ENCODE measurements at places on chromosomes 4 and X.

DNA sequence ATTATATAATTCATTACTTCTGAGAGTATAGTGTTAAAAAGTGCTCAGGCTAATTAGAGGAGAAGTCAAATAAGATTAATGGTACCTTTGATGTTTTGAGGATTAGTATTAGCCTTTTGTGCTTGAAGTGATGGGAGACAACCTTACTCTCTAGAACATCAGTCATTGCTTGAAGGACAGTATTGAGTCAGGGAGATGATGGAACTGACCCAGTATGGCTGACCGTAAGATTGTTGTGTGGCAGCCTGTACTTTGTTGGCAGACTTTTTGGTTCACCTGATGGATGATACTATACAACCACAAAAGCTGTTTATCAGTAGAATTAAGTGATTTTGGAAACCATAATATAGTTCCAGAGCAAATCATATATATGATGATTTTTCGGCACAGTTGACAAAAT is 9.9 kb downstream of the OGT start:
- DNase-seq, result no peak

- DNase-seq, result no peak
These were observed 20.1 kb downstream of the SLC7A11 start for GRCh38 chr4:138222046-138222445.

DNA sequence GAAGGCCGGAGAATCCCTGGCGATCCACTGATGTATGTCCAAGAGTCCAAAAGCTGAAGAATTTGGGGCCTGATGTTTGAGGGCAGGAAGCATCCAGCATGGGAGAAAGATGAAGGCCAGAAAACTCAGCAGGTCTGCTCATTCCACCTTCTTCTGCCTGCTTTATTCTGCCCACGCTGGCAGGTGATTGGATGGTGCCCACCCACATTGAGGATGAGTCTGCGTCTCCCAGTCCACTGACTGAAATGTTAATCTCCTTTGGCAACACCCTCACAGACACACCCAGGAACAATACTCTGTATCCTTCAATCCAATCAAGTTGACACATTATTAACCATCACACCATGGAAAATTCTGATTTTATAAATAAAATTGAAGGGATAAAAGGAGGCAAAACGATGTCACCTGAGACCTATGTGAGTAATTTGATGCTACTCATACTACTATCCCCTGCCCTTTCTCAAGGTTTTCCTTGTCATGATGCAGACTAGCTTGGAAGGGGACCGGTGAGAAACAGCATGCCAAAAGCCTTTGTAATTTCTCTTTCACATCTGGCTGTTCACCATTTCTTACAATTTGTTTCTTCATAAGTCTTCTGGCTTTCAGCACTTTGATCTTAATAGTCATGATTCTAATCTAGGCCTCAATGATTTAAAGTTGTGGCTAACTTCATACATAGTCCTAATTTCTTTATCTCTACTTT is 9.7 kb upstream of the PYURF start:
- DNase-seq, result no peak

DNA sequence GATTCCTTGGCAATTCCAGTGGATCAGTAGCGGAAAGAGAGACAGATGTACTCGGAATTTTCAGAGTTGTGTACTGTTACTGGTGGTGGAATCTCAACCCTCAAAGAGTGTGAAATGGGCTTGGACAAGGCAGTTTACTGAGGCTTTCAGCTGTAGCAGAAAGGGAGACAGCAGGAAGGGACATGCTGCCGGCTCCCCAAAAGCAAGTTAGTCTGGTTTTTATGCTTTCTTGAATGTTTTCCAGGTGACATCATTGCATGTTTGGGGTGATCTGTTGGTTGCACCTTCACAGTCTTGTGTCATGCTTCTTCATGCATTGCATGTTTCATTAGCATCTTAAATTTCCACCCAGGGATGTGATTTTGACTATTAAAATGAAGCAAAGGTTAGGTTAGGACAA is 1282.2 kb downstream of the ADGRL3 start:
- DNase-seq, result no peak

DNA sequence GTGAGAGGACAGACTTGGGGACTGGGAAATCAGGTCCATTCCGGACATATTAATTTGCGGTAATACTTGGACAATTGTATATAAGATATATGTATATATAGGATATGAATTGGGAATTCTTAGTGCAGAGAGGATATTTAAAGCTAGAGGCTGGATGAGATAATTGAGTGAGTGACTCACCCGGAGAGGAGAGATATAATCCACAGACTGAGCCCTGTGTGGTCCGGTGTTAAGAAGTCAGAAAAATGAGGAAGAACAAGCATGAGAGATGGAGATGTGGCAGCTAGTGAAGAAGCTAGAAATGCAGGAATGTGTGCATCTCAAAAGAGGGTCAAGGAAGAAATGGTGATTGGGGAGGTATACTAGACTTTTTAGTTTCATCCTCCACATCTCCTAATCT is 336.2 kb downstream of the SLC7A11 start:
- no peak for DNase-seq

- DNase-seq, result no peak
These were observed 37.1 kb downstream of the GK start for GRCh38 chrX:30690330-30690729.

DNA sequence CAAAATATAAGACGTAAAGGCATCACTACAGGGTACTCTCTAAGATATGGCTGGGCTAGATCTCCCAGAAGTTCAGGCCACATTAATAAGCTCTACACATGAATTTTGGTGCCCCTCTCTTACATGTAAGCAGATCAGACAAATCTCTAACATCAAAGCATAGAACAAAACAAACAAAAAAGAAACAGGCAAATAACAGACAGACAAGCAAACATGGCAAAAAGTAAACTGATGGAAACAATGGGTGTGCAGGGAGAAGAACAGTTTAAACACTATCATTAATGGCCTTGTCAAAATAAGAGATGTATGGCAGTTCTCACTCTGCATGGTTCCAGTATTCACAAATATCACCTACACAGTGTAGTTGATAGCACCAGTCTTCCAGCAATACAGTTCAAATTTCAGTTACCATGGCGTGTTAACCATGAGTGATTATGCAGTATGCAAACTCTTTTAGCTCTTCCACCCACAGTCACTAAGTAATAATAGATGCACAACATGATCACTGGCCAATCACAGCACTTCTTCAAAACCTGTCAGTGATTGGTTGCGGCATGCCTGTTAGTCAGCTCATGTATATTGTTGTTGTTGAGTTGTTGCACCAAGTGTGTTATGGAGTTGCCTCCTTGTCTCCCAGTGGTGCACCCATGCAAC is 110.7 kb upstream of the TLR3 start:
- no peak for DNase-seq

DNA sequence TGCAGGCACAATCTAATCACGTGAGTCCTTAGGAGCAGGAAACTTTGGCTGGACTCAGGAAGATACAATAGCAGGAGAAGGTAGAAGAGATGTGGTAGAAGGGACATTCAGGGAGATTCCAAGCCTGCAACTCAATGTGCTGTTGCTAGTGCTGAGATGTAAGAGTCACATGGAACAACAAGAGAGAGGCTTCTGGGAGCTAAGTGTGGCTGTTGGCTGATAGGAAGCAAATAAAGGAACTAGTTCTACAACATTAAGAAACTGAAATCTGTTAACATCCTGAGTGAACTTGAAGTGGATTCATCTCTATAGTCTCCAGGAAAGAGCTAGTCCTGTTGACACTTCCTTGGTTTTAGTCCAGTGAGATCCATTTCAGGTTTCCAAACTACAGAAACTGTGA is 1207.4 kb downstream of the ADGRL3 start:
- DNase-seq, result no peak

- DNase-seq, result no peak
These were observed 33.8 kb downstream of the UCHL1 start for GRCh38 chr4:41290479-41290878.

DNA sequence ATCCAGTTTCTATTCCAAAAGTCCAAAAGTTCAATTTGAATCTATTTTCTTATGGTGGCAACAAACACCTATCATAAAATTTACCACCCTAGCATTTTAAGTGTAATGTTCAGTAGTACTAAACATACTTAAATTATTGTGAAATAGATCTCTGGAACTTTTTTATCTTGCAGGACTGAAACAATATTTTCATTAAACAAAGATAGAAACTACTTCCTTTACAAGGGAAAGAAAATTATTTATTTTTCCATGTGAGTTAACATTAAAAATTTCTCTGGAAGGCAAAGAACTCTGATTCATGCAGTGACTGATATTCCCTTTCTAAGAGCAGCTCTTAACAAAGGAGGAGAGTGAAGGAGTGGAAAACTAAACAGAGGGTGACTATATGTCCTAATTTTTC is 40.2 kb downstream of the ADH7 start:
- no peak for DNase-seq

DNA sequence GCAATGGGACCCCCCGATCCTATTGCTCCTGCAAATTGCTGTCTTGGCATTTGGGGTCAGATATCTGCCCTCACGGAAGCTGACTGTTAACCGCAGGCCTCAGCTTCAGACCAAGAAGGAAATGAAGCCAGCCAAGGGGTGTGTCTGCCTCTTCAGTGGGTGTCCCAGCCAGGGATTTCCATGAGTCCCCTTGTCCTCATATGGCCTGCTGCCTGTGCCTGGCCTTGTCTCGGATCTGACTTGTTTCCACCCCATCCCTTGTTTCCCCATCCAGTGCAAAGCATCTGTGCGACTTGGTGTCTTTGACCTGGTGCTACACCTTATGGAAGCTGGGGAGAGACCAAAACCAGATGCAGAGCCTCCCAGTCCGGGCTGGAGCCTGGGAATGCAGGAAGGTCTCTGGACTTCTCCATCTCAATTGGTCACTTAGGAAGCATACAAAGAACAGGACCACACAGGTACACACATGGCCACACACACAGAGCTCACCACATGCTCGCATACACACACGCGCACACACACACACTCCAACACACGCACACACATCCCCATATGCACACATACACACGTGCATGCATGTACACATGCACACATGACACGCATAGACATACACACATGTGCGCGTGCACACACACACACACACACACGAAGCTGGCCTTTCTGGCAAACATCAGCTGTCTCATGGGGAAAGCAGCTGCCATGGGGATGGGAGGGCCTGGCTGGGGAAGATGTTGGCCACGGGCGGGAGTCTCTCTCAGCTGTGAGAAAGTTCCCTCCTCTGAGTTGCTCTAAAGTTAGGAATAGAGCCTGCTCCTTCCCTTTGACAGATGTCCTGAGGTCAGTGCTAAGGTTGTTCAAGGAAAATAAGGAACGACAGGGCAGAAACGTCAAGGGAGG is 65.5 kb downstream of the CRMP1 start:
- DNase-seq, result no peak
